Activated T-helper 17 cell treated with anti-CD3 and anti-CD28 coated beads, Interleukin-2, amount 50 U/mL, for 72 hours (primary cell): ENCODE measurements at places on chromosomes 2 and 18.

DNA sequence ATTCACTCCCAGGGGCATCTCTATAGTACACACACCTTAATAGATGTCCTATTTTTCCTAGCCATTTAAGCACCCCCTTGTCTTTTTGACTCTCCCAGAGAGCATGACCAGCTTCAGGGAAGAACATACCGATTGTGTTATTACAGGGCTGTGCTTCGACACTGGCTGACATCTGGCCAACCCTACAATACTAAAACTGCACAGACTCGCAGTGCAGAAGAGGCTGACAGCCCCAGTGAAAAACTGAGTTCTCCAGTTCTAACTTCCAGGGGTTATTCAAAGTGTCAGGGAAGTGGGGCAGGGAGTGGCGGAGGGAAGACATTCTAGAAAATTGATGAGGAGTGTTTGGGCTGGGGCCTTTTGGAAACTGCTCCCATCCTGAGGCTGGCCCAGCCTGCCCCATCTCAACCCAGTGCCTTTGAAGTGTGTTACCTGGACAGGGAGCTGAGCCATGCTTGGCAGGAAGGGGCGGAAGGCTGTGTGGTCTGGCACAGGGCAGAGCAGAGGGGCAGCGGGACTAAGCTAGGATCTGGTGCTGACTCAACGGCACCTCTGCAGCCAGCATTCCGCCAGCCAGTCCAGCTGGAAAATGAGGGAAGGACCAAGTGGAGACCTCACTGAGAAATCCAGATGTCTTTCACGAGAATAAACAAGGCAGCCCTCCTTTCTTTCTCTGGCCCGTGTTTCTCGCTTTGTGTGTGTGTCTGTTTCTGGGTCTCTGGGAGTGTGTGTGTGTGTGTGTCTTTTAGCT, 15.4 kb upstream of the IGFBP5 start:
- no peak for ATAC-seq
- H3K4me1 ChIP-seq = no peaks in the 10 kb centered on the region
- H3K4me3 ChIP-seq = no peak overlapping the region
- no peaks in the 10 kb centered on the region for H3K36me3 ChIP-seq
- peaks cover 4% of the 10 kb centered on the region for H3K27me3 ChIP-seq

DNA sequence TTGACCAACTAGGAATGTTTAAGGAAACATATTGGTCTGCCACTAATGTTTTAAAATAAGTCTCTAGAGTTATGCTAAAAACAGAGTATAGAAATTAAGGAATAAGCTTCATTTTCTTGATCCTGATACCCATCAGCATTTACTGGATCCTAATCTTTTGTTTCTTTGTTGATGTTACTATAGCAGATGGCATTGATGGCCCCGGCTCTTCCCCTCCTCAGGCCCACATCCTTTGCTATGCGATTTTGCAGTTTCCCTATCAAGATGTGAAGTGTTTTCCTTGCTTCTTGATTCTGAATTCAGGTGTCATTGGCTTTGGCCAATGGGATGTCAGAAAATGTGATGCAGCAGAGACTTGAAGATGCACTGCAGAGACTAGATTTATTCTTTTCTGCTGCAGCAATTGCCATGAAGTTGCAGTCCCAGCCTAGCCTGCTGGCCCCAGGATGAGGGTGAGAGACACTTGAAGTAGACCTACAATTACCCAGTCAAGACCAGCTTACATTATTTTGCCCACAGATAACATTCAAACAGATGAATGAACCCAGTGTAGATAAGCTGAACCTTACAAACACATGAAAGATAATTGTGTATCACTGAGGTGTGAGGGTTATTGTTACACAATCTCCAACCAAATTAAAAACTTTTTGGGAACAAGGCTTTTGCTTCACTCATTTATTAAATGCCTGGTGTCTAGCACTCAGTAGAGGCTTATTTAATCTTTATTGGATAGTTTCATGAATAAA, 115.2 kb upstream of the ITGA4 start:
- H3K27me3 ChIP-seq = no peaks in the 10 kb centered on the region
- no peak overlapping the region for H3K4me3 ChIP-seq
- H3K36me3 ChIP-seq = no peaks in the 10 kb centered on the region
- ATAC-seq = no peak
- H3K4me1 ChIP-seq = peaks cover 5% of the 10 kb centered on the region

- H3K4me1 ChIP-seq = no peaks in the 10 kb centered on the region
- H3K27ac ChIP-seq = no peak overlapping the region
- no peak overlapping the region for H3K4me3 ChIP-seq
- no peak for ATAC-seq
- no peaks in the 10 kb centered on the region for H3K36me3 ChIP-seq
Measured at GRCh38 chr2:72992734-72993102, 75.4 kb downstream of the EMX1 start.

DNA sequence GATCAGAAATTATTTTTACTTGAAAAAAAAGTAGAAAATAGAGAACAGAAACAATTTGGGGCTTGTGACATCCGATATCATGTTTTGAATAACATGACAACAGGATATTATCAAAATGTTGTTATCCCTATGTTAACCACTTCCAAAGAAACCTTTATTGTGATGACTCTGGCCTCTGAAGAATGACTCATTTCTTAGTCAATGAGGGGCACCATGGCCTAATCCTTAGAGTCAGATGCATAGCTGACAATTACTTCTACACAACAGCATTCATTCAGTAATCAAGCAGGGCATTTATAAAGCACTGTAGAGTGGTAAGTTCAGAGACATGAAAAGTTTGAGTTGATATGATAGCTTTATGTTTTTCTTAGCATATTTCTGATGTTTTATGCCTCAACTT, 703.0 kb downstream of the RNF144A start:
- no peaks in the 10 kb centered on the region for H3K36me3 ChIP-seq
- H3K27ac ChIP-seq = no peak overlapping the region
- ATAC-seq = peak; percentile 70
- no peaks in the 10 kb centered on the region for H3K27me3 ChIP-seq

- H3K36me3 ChIP-seq = no peaks in the 10 kb centered on the region
- no peak for ATAC-seq
- H3K27ac ChIP-seq = no peak overlapping the region
- no peak overlapping the region for H3K4me3 ChIP-seq
- H3K4me1 ChIP-seq = no peaks in the 10 kb centered on the region
Measured at GRCh38 chr2:5942204-5942603, 250.0 kb downstream of the SOX11 start.
